T-helper 17 cell (primary cell): ENCODE measurements at places on chromosomes 5 and 9. TPM values are rescaled to one million over a fixed set of nuclear protein-coding genes. Genes with fewer than 3 reads are reported as not detected.

GRCh38 chr5:180333661-180334060, 19.5 kb downstream of the GFPT2 start:
- no peak for DNase-seq

The NDST1 gene
- total RNA-seq: 13.7 TPM

The PCDHB7 gene
- total RNA-seq: not detected

GRCh38 chr9:763692-764091, 77.8 kb upstream of the DMRT1 start:
- no peak for DNase-seq

The DEPDC1B gene
- 1.4 TPM for total RNA-seq

GRCh38 chr9:135468854-135469521, 10.6 kb upstream of the PPP1R26 start:
- DNase-seq: no peak

The SPZ1 gene
- total RNA-seq: not detected

DNA sequence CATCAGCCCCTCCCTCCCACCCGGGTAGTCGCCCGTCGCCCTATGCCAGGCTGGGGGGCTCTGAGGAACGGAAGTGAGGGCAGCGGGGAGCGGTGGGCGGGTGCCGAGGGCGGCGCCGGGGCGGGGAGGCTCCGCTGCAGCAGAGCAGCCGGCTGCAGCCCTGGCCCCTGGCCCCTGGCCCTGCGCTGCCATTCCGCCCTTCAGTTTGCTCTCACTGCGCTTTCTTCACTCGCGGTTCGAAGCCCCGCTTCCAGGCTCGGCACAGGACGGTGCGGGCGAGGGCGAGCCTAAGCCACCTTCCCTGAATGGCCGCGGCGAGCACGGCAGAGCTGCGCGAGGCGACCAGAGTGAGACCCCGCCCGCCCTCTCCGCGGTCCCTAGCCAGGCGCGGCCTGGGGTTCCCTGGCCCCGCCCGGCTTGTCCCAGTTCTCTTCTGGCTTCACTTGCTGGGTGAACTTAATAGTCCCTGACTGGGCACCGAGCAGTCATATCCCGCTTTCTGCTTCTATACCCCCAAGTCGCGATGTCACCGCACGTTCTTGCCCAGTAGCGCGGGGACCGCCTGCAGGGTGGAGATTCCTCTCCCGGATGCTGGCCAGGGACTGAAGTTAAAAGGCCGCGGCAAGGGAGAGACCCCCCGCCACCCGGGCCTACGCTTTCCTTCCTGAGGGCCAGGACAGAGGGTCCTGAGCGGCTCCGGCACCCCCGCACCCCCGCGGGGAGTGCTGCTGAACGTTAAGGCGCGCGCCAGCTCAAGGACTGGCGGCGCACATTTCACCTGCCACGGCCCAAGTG, 623 bp upstream of the TRIM36 start:
- DNase-seq: no peak

- DNase-seq: no peak
Measured at GRCh38 chr9:130414910-130415746, 29.6 kb upstream of the ASS1 start.

The NR4A3 gene
- total RNA-seq: 51.3 TPM

- DNase-seq: no peak
Measured at GRCh38 chr5:95533106-95533505, 21.7 kb downstream of the SKIC3 start.

DNA sequence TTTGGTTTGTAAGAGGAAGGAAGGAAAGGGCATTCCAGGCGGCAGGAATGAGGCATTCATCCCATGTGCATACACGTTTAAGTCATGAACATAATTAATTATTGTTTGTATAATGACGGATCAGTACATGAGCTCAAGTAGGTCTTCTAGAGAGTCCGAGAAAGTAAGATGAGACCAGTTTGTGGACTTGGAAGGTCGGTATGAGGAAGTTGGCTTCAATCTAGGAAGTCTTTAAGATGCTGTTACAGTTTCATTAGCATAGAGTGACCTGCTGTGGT, 2.1 kb downstream of the GTF3C4 start:
- no peak for DNase-seq

DNA sequence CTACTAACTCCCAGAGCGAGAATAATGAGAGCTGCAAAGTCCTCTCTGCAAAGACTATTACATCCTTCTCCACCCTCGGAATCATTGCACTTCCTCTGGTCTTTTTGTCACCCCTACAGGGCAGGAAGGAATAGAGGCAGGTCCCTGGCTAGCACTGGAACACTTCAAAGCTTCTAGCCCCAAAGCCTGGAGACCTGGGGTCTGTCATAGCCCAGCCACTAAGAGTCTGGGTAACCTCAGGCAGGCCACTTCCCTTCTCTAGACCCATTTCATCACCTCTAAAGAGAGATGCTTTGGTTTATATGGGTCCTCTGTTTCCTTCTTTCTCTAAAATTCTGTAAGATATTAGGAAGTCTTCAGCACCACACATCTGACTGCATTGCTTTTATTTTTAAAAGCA, 6.7 kb downstream of the ADRB2 start:
- no peak for DNase-seq

The AK8 gene
- total RNA-seq: 0.32 TPM

- DNase-seq: no peak
Measured at GRCh38 chr5:137672001-137672400, 63.9 kb downstream of the KLHL3 start.

GRCh38 chr5:8807636-8808035, 738.2 kb downstream of the SEMA5A start:
- no peak for DNase-seq

GRCh38 chr5:150556106-150556505, 48.2 kb downstream of the NDST1 start:
- DNase-seq: no peak

The SPINK7 gene
- not detected for total RNA-seq

The IFNA14 gene
- total RNA-seq: not detected

GRCh38 chr5:61933787-61934626, 372.0 kb upstream of the KIF2A start:
- DNase-seq: no peak

DNA sequence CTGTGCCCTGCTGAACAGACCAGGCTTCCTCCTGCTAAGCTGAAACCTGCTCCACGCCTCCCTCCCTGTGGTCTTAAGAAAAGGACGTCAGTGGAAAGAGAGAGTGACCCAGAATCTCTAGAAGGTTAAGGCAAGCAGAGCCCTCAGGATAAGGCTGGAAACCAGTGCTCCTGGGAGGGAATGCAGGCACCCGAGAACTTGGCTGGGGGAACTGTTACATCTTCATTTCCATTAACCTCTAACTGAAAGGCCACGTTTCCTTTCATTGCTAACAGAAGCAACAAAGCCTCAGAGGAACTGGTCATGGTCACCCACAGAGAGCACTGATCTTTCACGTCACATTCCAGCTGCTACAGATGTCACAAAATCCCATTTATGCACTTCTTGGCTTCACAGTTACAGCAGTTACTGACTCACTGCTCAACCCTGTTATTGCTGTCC, 26.1 kb upstream of the AKNA start:
- DNase-seq: no peak

- no peak for DNase-seq
Measured at GRCh38 chr9:127543221-127543620, 68.9 kb upstream of the STXBP1 start.

DNA sequence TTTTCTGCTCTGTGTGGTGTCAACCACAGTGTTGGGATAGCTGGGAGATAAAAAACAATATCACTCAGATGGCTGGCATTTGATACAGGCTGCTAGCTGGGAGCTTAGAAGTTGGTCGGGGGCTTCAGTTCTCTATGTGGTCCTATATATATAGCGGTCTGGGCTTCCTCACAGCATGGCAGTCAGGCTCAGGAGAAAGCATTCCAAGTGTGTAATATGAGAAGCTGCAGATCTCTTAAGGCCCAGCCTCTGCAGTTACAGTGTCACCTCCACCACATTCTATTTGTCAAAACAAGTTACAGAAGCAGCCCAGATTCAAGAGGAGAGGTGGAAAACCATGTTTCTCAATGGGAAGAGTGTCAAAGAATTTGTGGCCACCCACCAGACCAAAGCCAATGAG, 108.1 kb upstream of the NIPBL start:
- DNase-seq: no peak

The CRB2 gene
- not detected for total RNA-seq

DNA sequence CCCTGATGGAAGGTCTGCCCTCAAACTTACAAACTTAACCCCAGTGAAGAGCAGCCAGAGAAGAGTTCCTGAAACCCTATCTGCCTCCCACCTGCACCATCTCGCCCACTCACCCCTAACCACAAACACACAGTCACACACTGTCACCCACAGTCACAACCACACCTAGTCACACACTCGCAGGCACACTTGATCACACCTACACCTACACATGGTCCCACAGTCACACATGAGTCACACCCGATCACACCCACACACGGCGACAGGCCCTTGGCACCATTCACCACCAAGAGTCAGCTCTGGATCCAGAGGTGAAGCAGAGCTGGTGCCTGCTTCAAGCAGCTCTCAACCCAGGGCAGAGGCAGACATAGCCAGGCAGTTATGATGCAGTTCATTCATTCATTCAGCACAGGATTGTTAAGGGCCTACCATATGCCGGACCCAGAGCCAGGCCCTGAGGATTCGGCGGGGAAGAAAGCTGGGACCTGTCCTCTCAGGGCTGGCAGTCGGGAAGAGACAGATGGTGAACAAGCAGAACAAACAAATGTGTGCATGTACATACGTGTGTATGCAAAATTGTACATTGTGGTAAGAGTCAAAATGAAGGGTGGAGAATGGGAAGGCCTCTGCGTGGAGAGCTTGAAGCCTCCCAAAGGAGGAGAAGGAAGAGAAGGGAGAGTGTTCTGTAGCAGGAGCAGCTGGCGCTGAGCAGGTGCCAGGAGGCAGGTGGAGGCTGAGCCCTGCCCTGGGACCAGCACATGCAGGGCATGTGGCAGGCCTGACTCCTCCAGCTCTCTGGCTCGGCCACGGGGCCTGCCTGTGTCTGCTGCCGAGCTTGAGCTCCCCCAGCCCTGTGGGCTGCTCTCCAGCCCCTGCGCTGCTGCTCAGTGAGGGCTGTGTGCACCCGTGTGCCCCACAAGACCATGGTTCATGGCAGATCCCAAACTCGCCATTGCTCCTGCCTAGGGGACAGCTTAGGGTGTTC, 6.4 kb downstream of the TSPAN17 start:
- no peak for DNase-seq

DNA sequence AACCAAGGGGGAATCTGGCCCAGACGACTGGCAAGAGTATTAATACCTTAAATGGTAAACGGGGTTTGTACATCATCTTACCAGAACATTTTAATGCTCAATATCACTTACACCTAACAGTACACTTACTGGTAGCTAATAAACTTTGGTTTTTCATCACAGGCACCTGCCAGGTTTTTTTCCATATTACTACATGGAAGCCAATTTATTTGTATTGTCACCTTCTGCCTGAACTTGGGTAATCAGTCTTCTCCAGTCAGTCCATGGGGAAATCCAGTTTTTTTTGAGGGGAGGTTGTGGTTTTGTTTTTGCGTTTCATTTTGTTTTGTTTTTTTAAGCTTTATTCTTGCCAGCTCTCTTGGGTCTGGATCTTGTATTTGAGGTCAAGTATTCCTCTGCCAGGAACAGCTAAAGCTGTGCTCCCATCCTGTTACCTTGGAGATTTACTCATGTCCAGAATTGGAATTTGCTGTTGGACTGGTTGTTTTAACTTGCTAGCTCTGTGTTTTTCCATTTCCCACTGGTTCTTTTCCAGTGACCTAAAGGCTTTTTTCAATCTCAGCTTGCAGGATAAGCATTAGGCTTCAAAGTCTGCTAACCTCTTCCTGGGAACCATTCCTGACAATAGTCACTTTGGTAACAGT, 11.1 kb upstream of the NADK2 start:
- DNase-seq: no peak

DNA sequence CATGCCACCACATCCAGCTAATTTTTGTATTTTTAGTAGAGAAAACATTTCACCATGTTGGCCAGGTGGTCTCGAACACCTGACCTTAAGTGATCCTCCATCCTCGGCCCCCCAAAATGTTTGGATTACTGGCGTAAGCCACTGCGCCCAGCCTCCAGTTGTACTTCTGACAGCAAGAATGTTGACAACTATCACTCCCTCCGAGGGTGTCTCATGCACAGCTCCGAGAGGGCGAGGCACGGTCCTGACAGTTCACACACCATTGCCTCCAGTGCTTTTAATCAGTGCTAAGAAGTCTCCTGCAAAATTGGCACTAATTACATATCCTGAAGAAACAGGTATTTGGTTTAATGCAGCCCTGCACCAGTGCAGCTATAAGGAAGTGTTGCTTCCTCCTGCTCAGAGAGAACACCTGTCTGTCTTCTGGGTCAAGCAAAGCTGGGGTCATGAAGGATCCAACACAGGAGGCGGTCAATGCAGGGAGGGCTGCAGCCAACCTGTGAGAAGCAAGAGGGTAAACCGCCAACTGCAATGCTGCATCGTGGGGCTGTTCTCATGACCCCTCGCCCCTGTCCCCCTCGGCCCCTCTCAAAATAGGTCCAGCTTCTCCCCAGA, 184.0 kb downstream of the MED10 start:
- DNase-seq: no peak

The GABRB2 gene
- total RNA-seq: not detected

The ANKRD31 gene
- 0.47 TPM for total RNA-seq

The ATP10B gene
- total RNA-seq: not detected

DNA sequence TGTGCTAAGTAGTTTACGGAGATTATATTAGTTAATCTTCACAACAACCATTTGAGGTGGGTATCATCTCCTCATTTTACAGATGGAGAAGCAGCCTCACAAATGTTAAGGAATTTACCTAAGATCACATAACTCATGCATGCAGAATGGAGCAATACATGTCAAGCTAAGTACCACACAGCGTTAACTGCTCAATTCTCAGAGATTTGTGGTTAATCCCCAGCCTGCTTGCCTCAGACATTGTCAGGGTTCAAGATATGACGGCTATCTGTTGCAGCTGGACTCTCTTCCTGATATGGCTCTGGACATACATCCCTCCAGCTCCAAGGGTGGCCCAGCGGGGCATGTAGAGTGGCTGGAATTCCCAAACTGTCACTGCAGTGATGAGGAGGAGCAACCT, 7.3 kb upstream of the ZNF346 start:
- no peak for DNase-seq

The C1QTNF2 gene
- not detected for total RNA-seq

DNA sequence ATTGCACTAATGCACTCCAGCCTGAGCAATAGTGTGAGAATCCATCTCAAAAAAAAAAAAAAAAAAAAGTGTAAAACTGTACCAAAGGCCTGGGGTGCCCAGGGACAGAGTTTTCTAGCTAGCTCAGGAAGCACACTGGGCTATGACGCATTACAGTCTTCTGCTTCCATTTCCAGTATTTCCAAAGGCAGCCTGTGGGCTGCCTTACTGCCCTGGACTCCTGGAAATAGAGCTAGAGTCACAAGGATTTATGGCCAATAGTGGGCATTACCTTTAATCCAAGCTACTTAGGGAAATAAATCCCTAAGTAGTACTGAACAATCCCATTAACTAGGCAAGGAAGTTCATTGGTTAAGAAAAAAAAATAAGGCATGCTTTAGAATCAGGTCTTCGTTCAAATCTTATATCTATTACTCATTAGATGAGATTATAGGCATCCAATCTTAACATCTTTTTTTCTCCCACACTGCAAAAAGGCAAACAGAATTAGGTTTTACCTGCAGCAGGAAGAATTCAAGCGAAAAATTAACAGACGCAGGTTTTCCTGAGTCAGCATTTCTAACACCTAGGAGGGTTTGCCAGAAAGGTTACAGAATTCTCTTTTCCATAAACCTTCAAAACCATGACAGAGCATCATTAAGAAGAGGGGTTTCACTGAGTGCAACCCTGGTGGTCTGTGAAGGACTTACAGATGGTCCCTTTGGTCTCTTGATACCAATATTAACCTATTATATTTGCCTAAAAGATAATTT, 85.6 kb upstream of the CCDC112 start:
- DNase-seq: no peak

- no peak for DNase-seq
Measured at GRCh38 chr5:78137290-78137689, 157.2 kb downstream of the AP3B1 start.

- no peak for DNase-seq
Measured at GRCh38 chr9:96209407-96210271, 92.3 kb downstream of the HSD17B3 start.
